ENCODE measurements at places on chromosomes 16 and 17. TPM values are rescaled to one million over a fixed set of nuclear protein-coding genes. Genes with fewer than 3 reads are reported as not detected.

TAF15 gene
- 153 TPM for total RNA-seq

SLC35G6 gene
- not detected for total RNA-seq

ODAD4 gene
- 1.1 TPM for total RNA-seq

ASGR1 gene
- total RNA-seq, result 5.0 TPM

EPX gene
- total RNA-seq, result not detected

CD2BP2 gene
- total RNA-seq, result 58.8 TPM

GRCh38 chr17:72388765-72389473 lies 268.1 kb downstream of the SOX9 start:
- DNase-seq, result no peak

GRCh38 chr17:15092762-15093161 lies 172.4 kb downstream of the PMP22 start:
- no peak for DNase-seq

GRCh38 chr17:2485543-2485942 lies 26.1 kb downstream of the METTL16 start:
- no peak for DNase-seq

DNA sequence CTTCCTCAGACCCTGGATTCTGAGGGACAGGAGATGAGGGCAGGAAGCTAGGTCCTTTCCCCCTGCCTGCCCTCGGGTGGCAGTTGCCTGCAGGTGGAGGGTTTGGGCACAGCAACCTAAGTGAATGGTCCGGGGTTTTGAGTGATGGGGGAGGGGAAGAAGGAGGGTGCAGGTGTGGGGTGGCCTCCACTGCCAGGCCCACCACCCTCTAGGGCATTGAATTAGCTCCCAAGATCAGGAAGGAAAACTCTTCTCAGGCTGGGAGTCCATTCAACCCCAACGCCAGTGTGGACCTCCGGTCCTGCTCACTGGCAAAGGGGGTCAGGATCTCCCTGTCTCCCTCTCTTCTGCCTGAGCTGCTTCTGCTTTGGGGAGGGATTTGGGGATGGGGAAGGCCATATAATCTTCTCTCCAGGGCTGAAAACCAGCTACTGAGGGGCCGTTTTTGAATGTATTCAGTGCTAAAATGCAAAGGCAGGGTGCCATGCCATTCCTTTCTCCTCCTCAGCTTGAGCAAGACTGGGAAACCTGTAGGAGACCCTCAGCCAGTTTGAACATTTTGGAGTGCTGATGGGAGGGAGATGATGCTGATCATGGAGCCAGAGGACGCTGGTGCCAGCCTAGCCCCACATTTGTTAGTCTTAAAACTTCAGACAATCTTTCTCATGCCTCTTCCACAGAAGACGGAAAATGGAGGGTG lies 18.8 kb downstream of the GRB7 start:
- no peak for DNase-seq

GRCh38 chr16:74768239-74768638 lies 6.4 kb downstream of the FA2H start:
- DNase-seq, result no peak

DNA sequence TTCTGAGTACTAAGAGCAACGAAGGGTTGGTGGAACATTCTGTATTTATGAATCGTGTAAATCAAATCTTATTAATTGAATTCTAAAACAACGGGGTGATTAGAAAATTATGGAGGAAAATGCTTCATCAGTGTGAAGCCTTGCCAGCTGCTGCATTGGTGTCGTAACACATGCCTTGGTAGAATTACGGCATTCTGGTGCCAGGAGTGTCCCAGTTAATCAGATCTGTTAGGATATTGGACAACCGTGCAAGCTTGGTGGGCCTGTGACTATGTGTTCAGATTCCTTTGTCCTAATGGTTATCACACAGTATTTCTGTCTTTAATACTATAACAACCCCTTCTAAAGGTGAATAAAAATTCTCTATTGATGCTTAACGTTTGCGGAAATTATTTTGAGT lies 44.2 kb upstream of the TANC2 start:
- DNase-seq, result no peak

DNA sequence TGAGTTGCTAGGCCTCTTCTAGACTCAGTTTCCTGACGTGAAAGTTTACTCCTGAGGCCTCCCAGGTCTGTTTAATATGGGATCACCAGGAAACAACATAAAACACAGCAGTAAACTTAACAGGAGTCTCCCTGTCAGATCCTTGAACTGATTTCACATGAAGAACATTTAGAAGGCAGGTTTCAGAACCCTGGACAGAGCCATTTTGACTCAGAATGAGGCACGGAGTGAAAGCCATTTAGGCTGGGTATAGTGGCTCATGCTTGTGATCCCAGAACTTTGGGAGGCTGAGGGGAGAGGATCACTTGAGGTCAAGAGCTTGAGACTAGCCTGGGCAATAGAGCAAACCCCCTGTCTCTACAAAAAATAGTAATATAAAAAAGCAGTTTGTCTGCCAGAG lies 289.1 kb downstream of the CA10 start:
- no peak for DNase-seq

DNA sequence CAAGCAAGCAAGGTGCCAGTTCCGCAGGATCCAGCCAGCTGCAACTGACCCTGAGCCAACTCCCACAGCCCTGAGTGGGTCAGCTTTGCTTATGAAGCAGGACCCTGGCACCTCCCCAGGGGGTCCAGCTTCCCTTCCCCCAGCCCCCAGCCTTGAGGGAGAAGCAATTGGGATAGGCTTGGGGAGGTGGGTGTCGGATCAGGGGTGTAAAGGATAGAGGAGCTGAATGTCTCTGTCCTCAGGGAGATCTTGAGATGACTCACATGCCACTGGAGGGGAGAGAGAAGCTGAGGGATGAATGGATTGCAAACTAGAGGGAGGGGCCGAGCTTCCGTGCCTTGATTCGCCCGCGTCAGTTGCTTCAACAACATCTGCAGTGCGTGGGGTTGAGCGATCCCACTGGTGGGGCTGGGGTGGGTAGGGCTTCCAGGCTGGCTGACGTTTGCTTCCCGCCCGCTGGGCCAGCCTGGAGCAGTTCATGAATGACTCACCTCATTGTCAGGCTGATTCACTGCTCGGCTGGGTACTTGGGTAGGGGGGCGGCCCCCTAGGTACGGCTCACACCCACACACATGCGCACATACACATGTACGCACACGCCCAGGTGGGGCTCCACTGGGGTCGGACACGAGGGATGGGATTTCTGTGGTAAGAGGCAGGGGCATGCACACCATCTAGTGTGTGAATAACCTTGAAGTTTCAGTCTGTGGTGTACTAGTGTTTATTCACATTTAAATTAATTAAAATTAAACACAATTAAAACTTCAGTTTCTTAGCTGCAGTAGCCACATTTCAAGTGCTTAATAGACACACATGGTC lies 3.6 kb upstream of the HROB start:
- DNase-seq, result peak; percentile 99

- DNase-seq, result no peak
These were observed 35.0 kb downstream of the DEF8 start for GRCh38 chr16:89983536-89983935.

GRCh38 chr17:72266112-72266775 lies 145.4 kb downstream of the SOX9 start:
- no peak for DNase-seq

DNA sequence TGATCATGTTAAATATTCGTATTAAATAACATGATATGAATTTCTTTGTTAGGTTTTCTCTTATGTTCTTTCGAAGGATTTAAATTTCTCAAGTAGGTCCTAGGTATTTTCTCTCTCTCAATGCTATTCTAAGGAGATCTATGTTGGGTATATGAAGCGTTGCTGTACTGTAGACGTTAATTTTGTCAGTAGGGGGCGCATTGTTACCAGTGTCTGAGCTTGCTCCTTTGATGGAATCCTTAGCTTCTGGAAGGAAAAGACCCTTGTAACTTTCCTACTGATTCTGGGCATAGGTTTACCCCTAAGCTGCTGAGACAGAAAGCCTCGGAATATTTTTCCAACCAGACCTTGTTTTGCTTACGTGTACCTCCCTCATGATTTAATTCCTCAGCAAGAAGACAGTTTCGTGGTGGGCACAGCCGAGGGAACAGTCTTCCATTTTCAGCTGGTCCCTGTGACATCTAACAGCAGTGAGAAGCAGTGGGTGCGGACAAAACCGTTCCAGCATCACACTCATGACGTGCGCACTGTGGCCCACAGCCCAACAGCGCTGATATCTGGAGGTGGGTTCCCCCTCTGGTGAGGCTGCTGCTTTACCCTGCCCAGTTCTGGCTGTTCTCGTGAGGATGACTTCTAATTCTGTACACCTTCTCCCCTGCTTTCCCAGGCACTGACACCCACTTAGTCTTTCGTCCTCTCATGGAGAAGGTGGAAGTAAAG lies 17.9 kb downstream of the UTP4 start:
- DNase-seq, result peak; percentile 45

DNA sequence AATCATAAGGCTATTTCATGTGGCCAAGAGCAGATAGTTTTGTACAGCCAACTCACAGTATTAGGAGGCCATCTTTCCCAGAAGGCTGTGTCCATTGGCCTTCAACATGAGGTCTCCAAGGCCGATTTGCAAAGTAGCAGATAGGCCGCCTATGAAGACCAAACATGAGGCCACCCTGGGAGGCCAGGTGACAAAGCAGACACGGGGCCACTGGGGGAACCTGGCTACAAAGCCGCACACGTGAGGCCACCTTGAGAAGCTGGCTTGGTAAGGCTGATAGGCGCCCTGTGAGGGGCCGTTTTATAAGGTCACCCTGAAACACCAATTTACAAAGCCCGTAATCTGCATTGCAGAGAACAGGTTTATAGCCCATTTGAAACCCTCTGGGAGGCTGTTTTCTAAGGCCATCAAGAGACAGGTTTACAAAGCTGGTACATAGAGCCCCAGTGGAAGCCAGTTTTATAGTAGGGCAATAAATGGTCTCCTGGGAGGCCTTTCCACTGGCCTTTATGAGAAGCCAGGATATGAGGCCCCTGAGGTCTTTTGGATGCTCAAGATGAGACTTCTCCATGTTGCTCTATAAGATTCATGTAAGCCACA lies 4.9 kb downstream of the KDM8 start:
- DNase-seq, result no peak

- no peak for DNase-seq
These were observed 86.7 kb downstream of the SHISA9 start for GRCh38 chr16:12988071-12988470.

DNA sequence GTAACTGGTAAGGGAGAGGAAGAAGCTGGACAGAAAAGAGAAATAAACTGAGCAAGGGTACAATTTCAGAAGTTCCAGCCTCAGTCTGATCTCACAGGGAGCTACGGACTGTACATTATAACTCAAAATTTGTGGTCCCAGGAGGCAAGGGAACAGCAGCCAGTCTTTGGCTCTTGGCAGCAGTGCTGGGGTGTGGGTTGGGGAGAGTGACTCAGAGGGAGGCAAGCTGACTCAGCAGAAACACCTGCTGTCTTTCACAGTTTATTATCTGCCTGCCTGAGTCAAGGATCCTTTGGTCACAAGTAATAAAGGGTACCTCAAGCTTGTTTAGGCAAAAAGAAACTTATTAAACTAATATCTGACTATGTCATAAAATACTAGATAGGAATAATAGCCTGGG lies 73.5 kb upstream of the KIF2B start:
- peak; percentile 67 for DNase-seq

GRCh38 chr17:13671771-13672170 lies 70.0 kb upstream of the HS3ST3A1 start:
- DNase-seq, result peak; percentile 66

DNA sequence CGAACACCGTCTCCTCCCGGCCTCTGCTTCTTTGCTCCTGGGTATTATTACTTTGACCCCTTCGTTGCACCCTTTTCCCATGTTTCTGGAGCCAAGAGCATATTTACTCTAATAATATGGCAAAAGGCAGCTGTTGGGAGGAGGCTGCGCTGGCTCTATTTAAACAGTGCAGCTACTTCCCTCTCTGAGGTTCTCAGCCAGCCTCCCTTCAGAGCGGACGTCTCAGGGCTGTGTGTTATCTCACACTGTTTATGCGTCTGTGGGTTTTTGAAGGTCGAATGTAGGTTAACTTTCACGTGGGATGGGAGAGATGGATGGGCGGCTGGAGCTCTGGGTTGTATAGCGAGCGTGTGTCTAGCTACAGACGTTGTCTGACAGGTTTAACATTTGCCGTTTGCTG lies 45.3 kb downstream of the COX4I1 start:
- no peak for DNase-seq

DNA sequence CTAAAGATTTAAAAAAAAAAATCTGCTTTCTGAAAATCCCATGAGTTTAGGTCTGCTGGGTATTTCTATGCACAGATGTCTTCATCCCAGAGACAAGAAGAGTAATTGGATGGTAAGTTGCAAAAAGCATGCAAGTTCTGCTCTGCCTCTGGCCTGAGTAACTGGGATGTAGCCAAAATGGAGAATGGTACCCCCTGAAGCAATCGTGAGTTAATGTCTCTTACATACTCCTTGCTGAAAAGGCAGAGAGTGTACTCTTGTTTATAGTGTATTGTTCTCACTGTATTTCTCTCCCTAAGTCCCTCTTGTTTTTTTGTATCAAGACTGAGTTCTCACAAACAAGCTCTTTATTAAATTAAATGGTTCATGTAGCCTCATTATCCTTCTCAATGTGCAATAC lies 259.0 kb downstream of the IRX3 start:
- DNase-seq, result peak; percentile 54

GRCh38 chr16:71287911-71288310 lies 1.3 kb downstream of the CMTR2 start:
- no peak for DNase-seq

GRCh38 chr17:81033535-81034167 lies 1.3 kb upstream of the BAIAP2 start:
- DNase-seq, result no peak

- DNase-seq, result no peak
These were observed 12.3 kb upstream of the CDH1 start for GRCh38 chr16:68724797-68725196.

GRCh38 chr17:8116776-8117175 lies 1.5 kb downstream of the ALOXE3 start:
- no peak for DNase-seq

GRCh38 chr17:45009676-45010467 lies 41.6 kb downstream of the DCAKD start:
- DNase-seq, result peak; percentile 58

- DNase-seq, result no peak
These were observed 4.4 kb downstream of the PSMC3IP start for GRCh38 chr17:42573095-42573494.

DNA sequence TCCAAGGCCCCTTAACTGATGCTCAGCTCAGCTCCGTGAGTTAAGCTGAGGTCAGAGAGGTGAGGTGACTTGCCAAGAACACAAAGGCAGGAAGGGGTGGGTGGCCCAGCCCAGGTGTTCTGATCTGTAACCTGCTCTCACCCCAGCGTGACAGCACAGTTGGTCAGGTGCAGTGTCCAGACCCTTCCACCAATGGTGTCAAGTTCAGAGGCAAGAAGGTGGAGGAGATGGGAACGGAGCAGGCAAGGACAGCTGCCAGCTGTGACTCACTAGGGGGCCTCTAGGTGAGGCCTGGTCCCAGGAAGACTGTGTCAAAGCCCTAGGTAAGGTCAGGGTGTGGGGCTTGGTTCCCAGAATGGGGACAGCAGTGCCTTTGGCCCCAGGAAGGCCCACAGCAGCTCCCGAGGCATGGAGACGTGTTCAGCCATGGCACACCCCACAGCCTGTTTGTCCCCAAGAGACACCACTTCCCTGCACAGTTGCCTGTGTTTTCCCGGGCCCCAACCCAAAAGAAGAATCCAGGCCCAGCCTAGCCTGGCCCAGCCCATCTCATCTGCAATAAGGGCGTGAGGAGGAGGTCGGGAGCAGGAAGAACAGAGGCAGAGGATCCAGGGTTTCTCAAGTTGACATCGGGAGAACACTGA lies 7.2 kb downstream of the WFIKKN2 start:
- no peak for DNase-seq

Measured in astrocyte (in vitro differentiated cells and primary cell).